Activated naive CD4-positive, alpha-beta T cell treated with anti-CD3 and anti-CD28 coated beads for 36 hours (primary cell): ENCODE measurements at places on chromosomes 3 and 15. TPM values are rescaled to one million over a fixed set of nuclear protein-coding genes. Genes with fewer than 3 reads are reported as not detected.

SERPINI2 gene
- total RNA-seq: not detected

RGMA gene
- total RNA-seq: 0.47 TPM

DUOXA2 gene
- not detected for total RNA-seq

ZKSCAN7 gene
- total RNA-seq: 1.5 TPM

GRM7 gene
- total RNA-seq: not detected

RASGRF1 gene
- total RNA-seq: not detected

TUSC7 gene
- total RNA-seq: not detected

MASP1 gene
- not detected for total RNA-seq

DAPK2 gene
- not detected for total RNA-seq

SUCNR1 gene
- total RNA-seq: not detected

WDR5B gene
- 2.9 TPM for total RNA-seq

LIPH gene
- total RNA-seq: not detected

CEP152 gene
- total RNA-seq: 55.1 TPM
